ENCODE measurements at places on chromosomes 5 and 9. TPM values are rescaled to one million over a fixed set of nuclear protein-coding genes. Genes with fewer than 3 reads are reported as not detected.

The ALDH1A1 gene
- polyA plus RNA-seq = 247 TPM

The MEGF10 gene
- polyA plus RNA-seq = not detected

The PCDHB4 gene
- 0.02 TPM for polyA plus RNA-seq

The ZNF879 gene
- 2.1 TPM for polyA plus RNA-seq

The IL4 gene
- not detected for polyA plus RNA-seq

The KCNV2 gene
- not detected for polyA plus RNA-seq

The TAF7 gene
- polyA plus RNA-seq = 46.7 TPM

The NUTM2F gene
- polyA plus RNA-seq = not detected

The FIBCD1 gene
- polyA plus RNA-seq = 1.4 TPM

The GPR21 gene
- not detected for polyA plus RNA-seq

The NR4A3 gene
- polyA plus RNA-seq = 2.0 TPM

The SPATA31A7 gene
- not detected for polyA plus RNA-seq

The TMC1 gene
- polyA plus RNA-seq = 1.2 TPM

The ANKRD55 gene
- not detected for polyA plus RNA-seq

The SLC34A3 gene
- polyA plus RNA-seq = not detected

The NIM1K gene
- 1.3 TPM for polyA plus RNA-seq

The BTNL9 gene
- polyA plus RNA-seq = not detected

The EIF4E1B gene
- polyA plus RNA-seq = not detected

The ZNF367 gene
- polyA plus RNA-seq = 0.97 TPM

The PANK3 gene
- 12.6 TPM for polyA plus RNA-seq

The CAVIN4 gene
- polyA plus RNA-seq = 0.21 TPM

The PCDH1 gene
- 0.91 TPM for polyA plus RNA-seq

The NEUROG1 gene
- polyA plus RNA-seq = not detected

The CD72 gene
- 1.1 TPM for polyA plus RNA-seq

The PAEP gene
- not detected for polyA plus RNA-seq

The NEURL1B gene
- 2.3 TPM for polyA plus RNA-seq

The ROR2 gene
- polyA plus RNA-seq = 0.59 TPM

The DEPDC1B gene
- 6.8 TPM for polyA plus RNA-seq

The ARPC5L gene
- 34.0 TPM for polyA plus RNA-seq

The LECT2 gene
- 0.10 TPM for polyA plus RNA-seq

The IFNB1 gene
- not detected for polyA plus RNA-seq

The NPR3 gene
- 8.1 TPM for polyA plus RNA-seq

The PRR16 gene
- 48.7 TPM for polyA plus RNA-seq

The TEX48 gene
- polyA plus RNA-seq = not detected

The AGPAT2 gene
- 48.3 TPM for polyA plus RNA-seq

The KIF27 gene
- 0.54 TPM for polyA plus RNA-seq

The OLFML2A gene
- polyA plus RNA-seq = 2.0 TPM

The PALM2AKAP2 gene
- polyA plus RNA-seq = 7.8 TPM

The CLIC3 gene
- 3.9 TPM for polyA plus RNA-seq

The PTPA gene
- 171 TPM for polyA plus RNA-seq

The GRM6 gene
- not detected for polyA plus RNA-seq

The FOXD4L3 gene
- not detected for polyA plus RNA-seq

The SAP30L gene
- polyA plus RNA-seq = 26.3 TPM

The C5orf47 gene
- not detected for polyA plus RNA-seq

The WDR38 gene
- polyA plus RNA-seq = not detected

The C5orf34 gene
- 4.7 TPM for polyA plus RNA-seq

The IL3 gene
- not detected for polyA plus RNA-seq

The SYNPO gene
- 8.4 TPM for polyA plus RNA-seq

The SPEF2 gene
- polyA plus RNA-seq = 5.8 TPM

The PCDHB5 gene
- polyA plus RNA-seq = 0.22 TPM

The PCDHB16 gene
- polyA plus RNA-seq = 0.32 TPM

The EGFLAM gene
- 5.6 TPM for polyA plus RNA-seq

The SAXO1 gene
- not detected for polyA plus RNA-seq

The FLT4 gene
- polyA plus RNA-seq = 0.09 TPM

The PIP5K1B gene
- 0.05 TPM for polyA plus RNA-seq

The SLC1A1 gene
- polyA plus RNA-seq = 8.8 TPM

The CNTNAP3 gene
- 0.27 TPM for polyA plus RNA-seq

The PRKAA1 gene
- 59.8 TPM for polyA plus RNA-seq

The SPINK4 gene
- polyA plus RNA-seq = not detected
